ENCODE measurements at places on chromosomes 5 and 9.
A peak's percentile ranks its signal among the peaks of the same experiment; 100 is the strongest.

DNA sequence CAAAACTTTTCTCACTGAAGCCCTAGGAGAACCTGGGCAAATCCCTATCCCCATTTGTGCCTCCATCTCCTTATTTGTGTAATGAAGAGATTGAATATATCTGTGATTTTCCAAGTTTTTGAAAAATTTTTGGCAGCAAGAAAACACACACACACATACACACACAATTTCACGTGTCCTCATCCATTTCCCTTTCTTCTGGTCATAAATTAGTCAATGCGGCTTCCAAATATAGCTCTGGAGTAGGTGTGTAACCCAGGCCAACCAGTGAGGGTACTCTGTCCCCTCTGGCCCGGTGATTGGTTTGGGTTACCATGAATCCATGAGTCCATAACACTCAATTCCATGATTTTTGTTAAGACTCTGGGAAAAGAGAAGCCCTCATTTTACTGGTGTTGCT is 12.7 kb downstream of the CSF1R start:
- no peak overlapping the region for H3K4me3 ChIP-seq
- peaks cover 6% of the 10 kb centered on the region for H3K27me3 ChIP-seq
- H3K4me1 ChIP-seq: no peaks in the 10 kb centered on the region
- no peak overlapping the region for H3K27ac ChIP-seq
- peaks cover 1% of the 10 kb centered on the region for H3K36me3 ChIP-seq

GRCh38 chr9:68555437-68556150 is 14.9 kb upstream of the TMEM252 start:
- no peak overlapping the region for H3K4me3 ChIP-seq
- DNase-seq: no peak
- no peaks in the 10 kb centered on the region for H3K4me1 ChIP-seq
- H3K27me3 ChIP-seq: peaks cover 11% of the 10 kb centered on the region
- no peaks in the 10 kb centered on the region for H3K36me3 ChIP-seq

DNA sequence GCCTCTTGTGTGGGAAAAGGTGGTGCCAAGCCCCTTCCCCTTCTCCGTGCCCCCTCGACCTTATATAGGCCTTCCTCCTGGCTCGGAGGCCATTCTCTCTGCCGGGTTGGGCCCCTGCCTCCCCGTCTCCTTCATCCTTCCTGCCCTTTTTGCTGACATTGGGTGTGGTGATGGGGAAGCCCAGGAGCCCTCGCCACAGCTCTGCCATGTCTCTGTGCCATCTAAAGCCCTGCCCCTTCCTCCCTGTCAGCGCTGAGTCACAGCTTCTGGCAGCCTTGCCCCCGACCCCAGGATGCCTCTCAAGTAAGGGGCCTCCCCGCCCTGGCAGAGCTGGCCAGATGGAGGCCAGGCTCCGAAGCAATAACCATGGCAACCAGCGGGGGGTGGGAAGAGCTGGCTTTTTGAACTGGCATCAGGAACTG is 30.4 kb downstream of the JADE2 start:
- H3K27ac ChIP-seq: peak overlapping the region; percentile 81
- peak overlapping the region; percentile 56 for H3K4me3 ChIP-seq
- H3K27me3 ChIP-seq: no peaks in the 10 kb centered on the region
- peaks cover 45% of the 10 kb centered on the region for H3K4me1 ChIP-seq

- H3K27me3 ChIP-seq: peaks cover 22% of the 10 kb centered on the region
- H3K4me1 ChIP-seq: no peaks in the 10 kb centered on the region
- H3K4me3 ChIP-seq: no peak overlapping the region
- no peak overlapping the region for H3K27ac ChIP-seq
- DNase-seq: no peak
Observed at GRCh38 chr5:122668552-122668951, 106.3 kb upstream of the SNX2 start.

GRCh38 chr9:87180361-87180760 is 233.1 kb upstream of the GAS1 start:
- no peaks in the 10 kb centered on the region for H3K4me1 ChIP-seq
- H3K27ac ChIP-seq: no peak overlapping the region
- no peaks in the 10 kb centered on the region for H3K36me3 ChIP-seq
- H3K4me3 ChIP-seq: no peak overlapping the region
- no peaks in the 10 kb centered on the region for H3K27me3 ChIP-seq
- no peak for DNase-seq

DNA sequence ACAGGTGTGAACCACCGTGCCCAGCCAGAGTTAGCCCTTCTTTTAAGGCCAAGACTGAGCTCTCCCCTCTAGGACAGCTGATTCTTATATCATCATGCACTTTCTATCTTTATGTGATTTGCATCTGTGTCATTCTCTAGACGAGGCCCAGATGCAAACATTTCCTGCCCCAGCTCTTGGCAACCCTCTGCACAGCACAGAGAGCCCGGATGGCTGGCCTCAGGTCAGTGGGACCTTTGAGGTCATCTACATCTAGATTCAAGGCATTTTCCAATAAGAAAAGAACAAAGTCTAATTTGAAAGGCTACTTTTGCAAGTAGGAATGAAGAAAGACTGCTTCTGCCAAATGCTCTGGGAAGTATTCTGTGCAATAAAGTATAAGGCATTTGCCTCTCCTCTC is 109.0 kb upstream of the DAB2 start:
- H3K36me3 ChIP-seq: peaks cover 2% of the 10 kb centered on the region
- DNase-seq: no peak
- no peak overlapping the region for H3K4me3 ChIP-seq
- H3K27ac ChIP-seq: no peak overlapping the region
- H3K4me1 ChIP-seq: no peaks in the 10 kb centered on the region
- H3K27me3 ChIP-seq: peaks cover 54% of the 10 kb centered on the region

GRCh38 chr5:37710965-37711364 is 128.9 kb downstream of the GDNF start:
- no peak overlapping the region for H3K27ac ChIP-seq
- peaks cover 6% of the 10 kb centered on the region for H3K36me3 ChIP-seq
- H3K4me3 ChIP-seq: no peak overlapping the region

DNA sequence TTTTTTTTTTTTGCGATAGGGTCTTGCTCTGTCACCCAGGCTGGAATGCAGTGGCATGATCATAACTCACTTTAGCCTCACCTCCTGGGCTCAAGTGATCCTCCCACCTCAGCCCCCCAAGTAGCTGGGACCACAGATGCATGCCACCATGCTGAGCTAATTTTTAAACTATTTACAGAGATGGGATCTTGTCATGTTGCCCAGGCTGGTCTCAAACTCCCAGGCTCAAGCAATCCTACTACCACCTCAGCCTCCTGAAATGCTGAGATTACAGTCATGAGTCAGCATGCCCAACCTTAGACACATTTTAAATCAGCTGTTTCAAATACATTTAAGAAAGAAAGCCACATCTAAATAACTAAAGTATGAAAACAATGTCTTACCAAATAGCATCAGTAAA is 439.0 kb downstream of the EBF1 start:
- H3K27ac ChIP-seq: no peak overlapping the region
- H3K36me3 ChIP-seq: no peaks in the 10 kb centered on the region
- H3K4me1 ChIP-seq: no peaks in the 10 kb centered on the region
- H3K4me3 ChIP-seq: no peak overlapping the region
- DNase-seq: no peak
- H3K27me3 ChIP-seq: peaks cover 47% of the 10 kb centered on the region

DNA sequence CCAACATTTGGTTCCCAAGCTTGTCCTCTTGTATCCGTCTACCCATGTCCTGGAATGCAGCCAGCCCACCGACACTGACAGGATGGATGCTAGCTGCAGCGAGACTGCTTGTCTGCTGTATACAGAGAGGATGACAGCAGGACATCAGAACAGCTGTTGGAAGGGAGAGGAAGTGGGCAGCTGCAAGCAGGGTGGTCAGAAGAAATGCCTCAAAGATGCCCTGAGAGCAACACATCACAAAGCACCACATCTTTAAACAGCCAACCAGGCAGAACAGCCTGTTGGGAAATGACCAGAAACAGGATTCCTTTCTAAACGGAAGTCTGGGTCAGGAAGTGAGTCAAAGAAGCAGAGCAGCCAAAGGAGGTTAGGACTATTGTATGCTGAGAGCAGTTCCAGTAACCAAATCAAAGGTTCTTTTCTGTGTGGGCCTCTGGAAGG is 219.1 kb downstream of the NDUFS4 start:
- no peak for DNase-seq
- H3K27me3 ChIP-seq: peaks cover 9% of the 10 kb centered on the region
- H3K36me3 ChIP-seq: no peaks in the 10 kb centered on the region
- no peaks in the 10 kb centered on the region for H3K4me1 ChIP-seq

GRCh38 chr9:136202454-136203407 is 2.2 kb downstream of the LHX3 start:
- peaks cover 7% of the 10 kb centered on the region for H3K4me1 ChIP-seq
- no peak for DNase-seq
- H3K27ac ChIP-seq: no peak overlapping the region
- peaks cover 31% of the 10 kb centered on the region for H3K27me3 ChIP-seq
- peaks cover 5% of the 10 kb centered on the region for H3K36me3 ChIP-seq

DNA sequence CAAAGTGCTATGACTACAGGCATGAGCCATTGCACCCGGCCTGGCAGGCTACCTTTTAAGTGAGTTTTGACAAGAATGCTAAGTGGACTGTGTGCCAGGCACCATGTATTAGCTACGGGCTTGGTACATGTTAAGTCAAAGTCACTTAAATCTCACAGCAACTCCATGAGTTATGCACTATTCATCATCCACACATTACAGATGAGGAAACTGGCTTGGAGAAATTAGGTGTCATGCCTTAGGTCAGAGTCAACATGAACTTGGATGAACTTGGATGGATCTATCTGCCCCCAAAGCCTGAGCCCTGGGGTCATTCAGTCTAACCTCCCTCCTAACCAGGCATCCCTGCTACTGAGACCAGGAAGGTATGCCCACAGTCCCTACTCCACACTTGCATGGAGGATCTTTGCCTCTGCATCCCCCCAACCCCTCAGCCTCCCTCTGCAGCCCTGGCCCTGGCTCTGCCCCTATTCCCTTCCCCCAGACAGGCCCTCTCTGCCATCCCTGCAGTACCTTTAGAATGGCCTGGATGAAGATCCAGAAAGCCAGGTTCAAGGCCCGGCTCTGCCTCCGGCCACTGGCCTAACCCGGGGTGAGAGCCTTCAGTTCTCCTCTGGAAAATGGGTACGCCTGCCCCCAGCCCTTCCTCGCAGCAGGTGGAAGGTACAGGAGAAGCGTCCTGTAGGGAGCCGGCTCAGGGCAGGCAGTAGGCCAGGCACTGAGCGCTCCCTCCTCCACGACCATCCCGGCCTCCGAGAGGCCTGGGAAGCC is 685 bp upstream of the ADGRD2 start:
- H3K27me3 ChIP-seq: peaks cover 62% of the 10 kb centered on the region
- DNase-seq: no peak
- no peak overlapping the region for H3K4me3 ChIP-seq

GRCh38 chr5:89042746-89043145 is 159.8 kb upstream of the MEF2C start:
- H3K27ac ChIP-seq: no peak overlapping the region
- H3K4me3 ChIP-seq: no peak overlapping the region
- H3K36me3 ChIP-seq: no peaks in the 10 kb centered on the region
- no peak for DNase-seq

DNA sequence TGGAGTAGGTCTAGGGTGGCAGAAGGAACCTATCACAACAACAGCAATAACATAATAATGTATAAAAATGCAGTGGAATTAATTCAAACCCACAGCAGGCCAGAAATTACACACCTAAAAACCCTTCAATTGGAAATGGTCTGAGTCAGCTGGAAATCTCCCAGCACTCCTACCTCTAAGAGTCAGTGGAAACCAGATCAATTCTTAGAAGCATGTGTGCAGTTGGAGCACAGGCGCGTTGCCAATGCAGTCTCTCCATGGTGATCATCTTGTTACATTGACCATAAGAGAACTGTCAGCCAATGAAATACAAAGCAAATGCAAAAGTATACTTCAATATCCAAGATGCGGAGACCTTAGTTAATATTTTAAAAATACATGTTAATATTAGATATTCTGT is 15.1 kb upstream of the CSNK1G3 start:
- DNase-seq: no peak
- H3K36me3 ChIP-seq: no peaks in the 10 kb centered on the region
- H3K27ac ChIP-seq: no peak overlapping the region
- peaks cover 2% of the 10 kb centered on the region for H3K27me3 ChIP-seq
- no peak overlapping the region for H3K4me3 ChIP-seq

GRCh38 chr9:16445141-16445920 is 425.1 kb downstream of the BNC2 start:
- H3K4me3 ChIP-seq: no peak overlapping the region
- no peak for DNase-seq
- H3K36me3 ChIP-seq: no peaks in the 10 kb centered on the region
- no peaks in the 10 kb centered on the region for H3K4me1 ChIP-seq
- no peaks in the 10 kb centered on the region for H3K27me3 ChIP-seq

GRCh38 chr9:101486693-101487442 is 46.8 kb upstream of the RNF20 start:
- no peak overlapping the region for H3K4me3 ChIP-seq
- H3K36me3 ChIP-seq: no peaks in the 10 kb centered on the region
- no peak for DNase-seq
- H3K4me1 ChIP-seq: no peaks in the 10 kb centered on the region
- no peak overlapping the region for H3K27ac ChIP-seq

GRCh38 chr5:98144710-98145109 is 628.8 kb upstream of the RGMB start:
- no peak overlapping the region for H3K4me3 ChIP-seq
- H3K27me3 ChIP-seq: no peaks in the 10 kb centered on the region
- H3K36me3 ChIP-seq: no peaks in the 10 kb centered on the region
- DNase-seq: no peak

GRCh38 chr5:54013556-54014194 is 296.7 kb downstream of the ARL15 start:
- H3K27ac ChIP-seq: no peak overlapping the region
- DNase-seq: no peak
- no peaks in the 10 kb centered on the region for H3K4me1 ChIP-seq

GRCh38 chr9:91502475-91502874 is 78.8 kb upstream of the NFIL3 start:
- no peaks in the 10 kb centered on the region for H3K36me3 ChIP-seq
- H3K4me3 ChIP-seq: no peak overlapping the region
- H3K27ac ChIP-seq: no peak overlapping the region
- DNase-seq: no peak
- H3K4me1 ChIP-seq: no peaks in the 10 kb centered on the region

DNA sequence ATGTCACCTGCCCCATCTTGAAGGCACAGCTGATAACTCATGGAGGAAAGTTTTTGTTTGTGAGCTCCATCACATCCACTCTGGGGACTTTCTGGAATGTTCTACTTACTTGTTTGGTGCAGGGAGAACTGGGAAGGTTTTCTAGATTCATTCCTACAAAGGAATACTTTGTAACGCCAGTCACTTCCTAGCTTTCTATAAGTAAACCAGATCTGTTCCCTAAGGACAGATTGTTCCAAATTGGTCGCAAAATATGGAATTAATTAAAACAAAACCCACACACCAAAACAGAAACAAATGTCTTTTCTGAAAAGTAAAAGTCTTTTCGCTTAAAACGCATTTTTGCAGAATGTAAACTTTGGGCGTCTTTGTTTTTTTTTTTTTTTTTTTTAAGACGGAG is 167.6 kb downstream of the PDZD2 start:
- H3K36me3 ChIP-seq: peaks cover 1% of the 10 kb centered on the region
- no peak for DNase-seq

DNA sequence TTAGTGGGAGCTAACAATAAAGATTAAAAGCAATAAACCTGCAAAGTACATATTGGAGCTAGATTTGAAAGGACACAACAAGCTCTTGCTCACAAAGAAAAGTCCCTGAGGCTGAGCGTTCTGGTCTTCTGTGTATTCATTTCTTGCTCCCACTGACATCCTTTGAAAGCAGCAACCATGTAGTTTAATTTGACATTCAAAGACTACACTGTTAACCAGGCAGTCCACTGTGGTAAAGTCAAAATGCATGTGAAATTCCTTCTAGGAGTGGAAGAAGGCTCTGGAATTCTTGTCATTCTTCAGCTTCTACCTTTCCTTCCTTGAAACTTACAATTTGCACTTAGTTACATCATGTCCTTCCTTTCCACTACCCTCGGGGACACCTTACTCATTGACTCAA is 480.7 kb downstream of the CSNK1G3 start:
- peaks cover 1% of the 10 kb centered on the region for H3K36me3 ChIP-seq
- DNase-seq: no peak
- H3K4me3 ChIP-seq: no peak overlapping the region
- no peaks in the 10 kb centered on the region for H3K27me3 ChIP-seq
- no peaks in the 10 kb centered on the region for H3K4me1 ChIP-seq
- no peak overlapping the region for H3K27ac ChIP-seq

All from central memory CD8-positive, alpha-beta T cell (primary cell).